ENCODE measurements at places on chromosomes 11 and 22.

- no peak for DNase-seq
These were observed 288.7 kb upstream of the CTSC start for GRCh38 chr11:88626216-88626615.

DNA sequence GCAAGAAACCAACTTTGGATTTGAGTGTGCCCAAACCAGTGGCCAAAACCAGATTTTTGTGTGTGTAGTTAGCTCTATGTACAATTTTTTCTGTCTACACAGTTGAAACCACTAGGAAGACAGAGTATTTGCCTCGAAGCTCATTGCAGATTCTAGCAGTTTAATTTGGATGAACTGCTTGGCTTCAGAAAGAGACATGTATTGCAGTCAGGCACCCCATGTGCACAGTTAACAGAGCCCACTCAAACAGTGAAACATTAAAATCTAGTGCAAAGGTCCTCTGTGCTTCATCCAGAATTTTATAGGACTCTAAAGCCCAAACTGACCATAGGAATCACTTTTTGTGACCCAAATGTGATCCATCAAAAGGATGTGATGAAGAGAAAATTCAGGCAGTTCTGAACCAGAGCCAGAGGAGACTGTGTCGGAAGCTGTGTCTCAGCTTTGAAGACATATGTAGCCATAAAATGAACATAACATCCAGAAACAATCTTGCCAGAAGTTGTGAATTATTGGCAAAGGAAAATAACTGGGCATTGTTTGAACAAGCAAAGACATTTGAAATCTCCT, 82.7 kb downstream of the PANX1 start:
- DNase-seq: no peak

DNA sequence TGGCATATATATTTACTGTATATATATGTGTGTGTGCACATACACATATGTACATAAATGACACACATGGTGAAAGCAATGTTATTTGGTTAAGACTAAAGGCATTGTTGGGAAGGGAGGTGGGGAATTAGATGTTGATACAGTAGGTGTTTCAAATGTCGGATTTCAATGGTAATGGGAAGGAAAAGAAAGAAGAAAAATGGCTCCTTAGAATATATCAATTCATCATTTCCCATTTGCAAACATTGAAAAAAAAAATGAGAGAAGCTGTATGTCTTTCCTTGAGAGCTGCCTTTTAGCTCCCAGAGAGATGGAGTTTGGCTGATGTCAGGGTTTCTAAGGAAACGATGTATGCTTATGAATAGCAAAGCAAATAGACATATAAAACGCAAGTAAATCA, 33.4 kb upstream of the ATXN10 start:
- DNase-seq: no peak

- DNase-seq: peak; percentile 1
These were observed 775 bp downstream of the FAM181B start for GRCh38 chr11:82732734-82733443.

All from stimulated activated CD4-positive, alpha-beta T cell treated with anti-CD3 and anti-CD28 coated beads, Interleukin-1b, Interleukin-23, amount 100 ng/mL, for 4 hours (primary cell).